ENCODE measurements at places on chromosomes 5 and 9.

- DNase-seq = no peak
Observed at GRCh38 chr5:138955671-138956295, 80.6 kb upstream of the LRRTM2 start.

DNA sequence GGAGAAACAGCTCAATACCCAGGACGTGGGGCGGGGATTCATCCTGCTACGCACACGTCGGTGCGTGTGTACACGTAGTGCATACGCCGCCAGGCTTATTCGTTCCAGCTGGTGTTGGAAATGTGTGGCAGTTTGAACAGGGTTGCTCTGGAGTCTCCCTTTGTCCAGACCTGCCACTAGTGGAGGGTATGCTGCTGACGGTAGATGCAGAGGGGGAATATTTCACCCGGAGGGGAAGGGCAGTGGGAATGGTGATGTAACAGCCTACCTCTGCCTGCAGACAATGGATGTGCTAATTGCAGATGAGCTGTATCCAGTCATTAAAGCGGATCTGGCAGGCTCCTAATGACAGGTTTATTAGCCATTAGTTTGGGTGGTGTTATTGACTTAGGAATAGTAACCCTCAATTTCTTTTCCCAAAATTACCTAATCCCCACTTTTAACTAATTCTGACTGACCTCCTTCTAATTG is 142.7 kb downstream of the PAX5 start:
- no peak for DNase-seq

GRCh38 chr5:155897761-155898160 is 429.2 kb upstream of the SGCD start:
- DNase-seq = no peak

GRCh38 chr9:133822430-133823065 is 84.4 kb upstream of the SARDH start:
- no peak for DNase-seq

- DNase-seq = no peak
Observed at GRCh38 chr5:99000876-99001275, 72.1 kb upstream of the CHD1 start.

Data from PC-9 (cell line).